ENCODE measurements at places on chromosomes 3 and 15.
A peak's percentile ranks its signal among the peaks of the same experiment; 100 is the strongest.

- no peak for DNase-seq
Measured at GRCh38 chr3:183061391-183062172, 37.7 kb downstream of the MCCC1 start.

- peak; percentile 57 for DNase-seq
Measured at GRCh38 chr3:195548987-195549386, 5.9 kb upstream of the PPP1R2 start.

GRCh38 chr3:183411216-183411922 lies 17.1 kb downstream of the MCF2L2 start:
- DNase-seq = no peak

GRCh38 chr3:79111375-79112052 lies 656.3 kb downstream of the ROBO1 start:
- no peak for DNase-seq

DNA sequence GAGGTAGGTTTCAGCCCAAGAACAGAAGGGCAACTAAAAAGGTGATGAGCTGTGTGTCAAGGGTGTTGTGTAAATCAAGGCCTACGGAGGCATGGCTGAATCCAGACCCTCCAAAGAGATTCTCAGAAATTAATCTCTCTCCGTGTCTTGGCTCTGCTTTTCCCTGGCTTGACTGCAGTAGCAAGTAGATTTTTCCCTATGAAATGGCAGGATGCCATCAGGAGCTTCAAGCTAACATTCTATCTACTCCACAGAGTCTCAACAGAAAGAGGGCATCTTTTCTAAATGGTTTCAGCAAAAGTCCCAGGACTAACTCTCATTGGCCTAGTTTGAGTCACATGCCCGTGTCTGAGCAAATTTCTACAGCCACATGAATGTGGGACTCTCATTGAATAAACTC lies 58.3 kb downstream of the LSM3 start:
- no peak for DNase-seq

GRCh38 chr3:56361731-56362130 lies 106.5 kb downstream of the ERC2 start:
- no peak for DNase-seq

GRCh38 chr3:141940194-141940776 lies 63.8 kb downstream of the ATP1B3 start:
- peak; percentile 88 for DNase-seq

DNA sequence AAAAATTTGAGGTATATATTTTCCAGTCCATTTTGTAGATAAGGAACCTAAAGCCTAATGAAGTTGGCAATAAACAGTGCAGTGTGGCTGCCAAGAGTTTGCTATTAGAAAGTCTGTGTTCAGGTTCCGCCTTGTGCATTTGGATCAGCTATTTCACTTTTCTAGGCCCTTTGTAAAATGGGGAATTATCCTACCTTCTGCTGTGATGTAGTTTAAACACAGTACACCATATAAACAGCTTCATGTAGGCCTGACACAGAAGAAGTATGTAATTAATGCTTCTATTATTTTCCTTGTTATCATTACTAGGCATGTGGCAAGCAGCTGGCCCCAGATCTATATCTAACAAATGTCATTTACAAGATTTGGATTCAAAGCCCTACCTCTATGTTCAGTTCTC lies 456.3 kb downstream of the GABRG3 start:
- DNase-seq = no peak

- DNase-seq = no peak
Measured at GRCh38 chr3:135809021-135809634, 156.4 kb upstream of the PPP2R3A start.

GRCh38 chr3:50574444-50574831 lies 5.1 kb downstream of the HEMK1 start:
- no peak for DNase-seq

- DNase-seq = no peak
Measured at GRCh38 chr3:129756871-129757270, 136.6 kb downstream of the TMCC1 start.

DNA sequence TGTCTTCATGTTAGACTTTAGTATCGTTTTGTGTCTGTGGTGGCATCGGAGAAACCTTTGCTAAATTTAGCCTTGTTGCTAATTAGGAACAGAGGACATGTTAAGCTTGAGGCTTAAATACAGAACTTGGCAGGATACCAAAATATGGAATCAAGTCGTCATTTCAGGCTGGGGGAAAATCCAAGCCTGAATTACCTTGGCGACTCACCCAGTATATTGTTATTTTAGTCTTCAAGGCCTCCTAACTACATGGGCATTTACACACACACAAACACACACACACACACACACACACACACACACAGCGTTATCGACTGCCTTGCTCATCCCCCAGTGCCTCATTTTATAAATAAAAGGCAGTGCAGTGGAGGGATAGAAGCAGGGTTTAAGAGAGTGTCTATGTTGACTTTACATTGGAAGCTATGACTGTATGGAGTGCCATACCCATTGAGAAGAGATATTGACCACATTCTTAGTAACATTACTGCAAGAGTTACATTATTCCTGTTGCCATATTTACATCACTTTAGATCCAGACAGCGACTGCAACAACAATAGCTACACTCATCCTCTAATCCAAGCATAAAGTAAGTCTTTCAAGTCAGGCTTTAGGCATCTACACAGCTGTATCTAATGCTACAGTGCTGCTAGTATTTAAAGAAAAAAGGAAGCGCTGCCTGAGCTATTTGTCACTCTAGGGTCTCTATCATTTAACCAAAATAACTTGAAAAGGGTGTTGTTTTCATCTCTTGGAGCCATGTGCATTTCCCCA lies 210.8 kb upstream of the SEMA6D start:
- DNase-seq = no peak

DNA sequence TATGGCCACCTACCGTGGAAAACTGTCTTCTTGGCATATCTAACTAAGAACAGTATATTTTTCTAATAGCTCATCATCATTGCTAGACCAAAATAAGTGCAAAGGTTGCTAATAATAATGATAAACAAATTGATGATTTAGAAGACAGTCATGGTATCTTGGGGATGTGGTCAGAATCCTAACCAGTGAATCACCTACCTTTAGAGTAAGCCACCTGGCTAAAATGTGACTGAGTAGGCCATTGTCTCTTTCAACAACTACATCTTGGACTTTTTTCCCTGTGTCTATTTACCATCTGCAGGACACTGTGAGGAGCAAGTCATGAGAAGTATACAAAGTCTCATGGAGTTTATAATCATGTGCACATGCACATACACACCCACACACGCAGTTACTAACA lies 273.5 kb upstream of the SEMA6D start:
- no peak for DNase-seq

DNA sequence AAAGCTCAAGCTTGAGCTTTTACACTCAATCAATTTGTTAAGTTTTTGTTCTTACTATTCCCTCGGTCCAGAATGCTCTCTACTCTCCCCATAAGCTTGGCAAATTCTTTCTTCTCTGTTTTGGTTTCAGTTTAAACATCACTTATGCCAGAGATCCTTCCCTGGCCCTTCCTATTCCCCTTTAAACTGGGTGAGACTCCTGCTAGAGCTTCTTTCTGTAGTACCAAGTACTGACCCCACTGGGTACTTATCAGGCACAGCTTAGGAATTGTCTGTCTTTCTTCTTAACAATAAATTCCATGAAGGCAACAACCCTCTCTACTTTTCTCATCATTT lies 76.7 kb upstream of the PHLDB2 start:
- no peak for DNase-seq

- no peak for DNase-seq
Measured at GRCh38 chr15:74317820-74318375, 49.5 kb downstream of the CYP11A1 start.

- no peak for DNase-seq
Measured at GRCh38 chr3:115806501-115806900, 183.2 kb downstream of the GAP43 start.

- DNase-seq = peak; percentile 81
Measured at GRCh38 chr15:77024273-77025082, 29.6 kb downstream of the PSTPIP1 start.

GRCh38 chr3:128231606-128232005 lies 78.3 kb downstream of the EEFSEC start:
- no peak for DNase-seq

DNA sequence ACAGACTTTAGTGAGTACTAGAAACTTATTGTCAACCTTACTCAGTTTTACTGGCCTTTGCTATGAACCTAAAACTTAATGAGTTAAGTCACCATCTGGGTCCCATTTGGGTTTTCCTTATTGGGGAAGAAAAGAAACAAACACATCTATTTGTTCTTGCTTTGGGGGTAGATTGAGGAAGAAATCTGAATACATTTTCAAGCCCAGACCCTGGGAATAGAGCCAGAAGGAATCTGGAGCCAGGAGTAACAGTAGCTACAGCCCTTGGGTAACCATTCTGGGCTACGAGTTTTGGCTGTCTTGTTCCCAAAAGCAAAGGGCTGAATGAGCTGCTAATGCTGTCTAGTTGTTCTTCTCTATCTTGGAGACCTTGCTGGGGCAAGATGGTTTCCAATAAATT lies 16.5 kb downstream of the SLC12A1 start:
- no peak for DNase-seq
